ENCODE measurements at places on chromosomes 5 and 9.

- DNase-seq = no peak
Observed at GRCh38 chr5:136750224-136750862, 385.0 kb upstream of the TRPC7 start.

GRCh38 chr5:103218164-103218563 is 40.4 kb upstream of the MACIR start:
- DNase-seq = no peak

DNA sequence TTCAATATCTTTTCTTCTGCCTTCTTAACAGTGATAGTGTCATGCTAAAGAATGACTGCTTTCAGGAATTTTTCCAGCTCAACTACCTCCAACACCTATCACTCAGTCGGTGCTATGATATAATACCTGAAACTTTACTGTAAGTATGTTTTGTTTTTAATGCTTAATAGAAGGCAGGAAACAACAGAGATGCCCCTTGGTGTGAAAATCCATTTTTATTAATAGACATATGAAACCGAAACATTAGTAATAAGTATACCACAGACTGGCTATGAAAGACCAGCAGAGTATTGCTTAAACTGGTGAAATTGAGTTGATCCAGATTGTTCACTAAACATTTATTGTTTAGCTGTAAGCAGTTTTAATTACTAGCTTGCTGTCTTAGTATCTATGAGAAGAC is 25.2 kb downstream of the SKP2 start:
- no peak for DNase-seq

- DNase-seq = no peak
Observed at GRCh38 chr5:98780390-98780789, 6.9 kb downstream of the RGMB start.

DNA sequence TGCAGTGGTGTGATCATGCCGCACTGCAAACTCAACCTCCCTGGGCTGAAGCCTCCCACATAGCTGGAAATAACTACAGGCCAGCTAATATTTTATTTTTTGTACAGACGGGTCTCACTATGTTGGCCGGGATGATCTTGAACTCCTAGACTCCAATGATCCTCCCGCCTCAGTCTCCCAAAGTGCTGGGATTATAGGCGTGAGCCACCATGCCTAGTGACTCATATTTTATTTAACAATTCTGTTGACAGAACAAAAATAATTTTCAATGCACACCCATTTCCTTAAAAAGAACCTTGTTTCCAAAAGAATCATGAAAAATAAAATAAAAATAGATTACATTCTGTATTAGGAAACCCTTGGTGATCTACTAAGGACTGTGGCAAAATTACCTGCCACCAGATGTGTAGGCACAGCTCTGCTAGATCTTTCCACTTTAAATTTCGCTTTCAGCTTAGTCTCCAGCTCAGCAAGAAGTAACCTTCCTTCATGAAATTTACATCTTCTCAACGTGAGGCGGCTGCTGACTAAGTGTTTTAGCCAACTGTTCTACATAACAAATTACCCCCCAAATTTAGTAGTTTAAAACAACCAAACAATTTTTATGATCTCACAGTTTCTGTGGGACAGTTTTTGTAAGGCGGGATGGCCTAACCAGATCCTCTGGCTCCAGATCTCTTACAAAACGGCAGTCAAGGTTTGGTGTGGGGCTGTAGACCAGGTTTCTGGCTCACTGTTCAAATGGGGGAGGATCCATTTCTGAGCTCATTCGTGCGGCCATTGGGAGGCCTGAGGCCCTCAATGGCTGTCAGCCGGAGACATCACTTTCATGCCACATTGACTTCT is 32.6 kb upstream of the GOLPH3 start:
- DNase-seq = no peak

- no peak for DNase-seq
Observed at GRCh38 chr9:23855873-23856604, 30.0 kb upstream of the ELAVL2 start.

DNA sequence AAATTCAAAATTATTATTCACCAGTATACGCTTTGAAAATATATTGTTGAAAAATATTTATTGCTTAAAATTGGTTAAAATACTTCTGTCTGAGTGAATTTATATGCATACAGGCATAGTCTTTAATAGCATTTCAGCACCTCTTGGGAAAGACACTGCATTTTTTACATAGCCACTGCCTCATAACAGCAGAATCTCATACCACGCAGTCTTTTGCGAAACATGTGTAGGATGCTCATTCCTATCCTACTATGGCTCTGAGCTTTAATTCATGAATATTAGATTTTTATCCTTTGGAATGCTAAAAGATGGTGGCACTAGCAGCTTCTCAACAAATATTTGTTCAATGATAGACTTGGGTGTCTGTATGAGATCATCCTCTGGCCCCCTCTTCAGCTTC is 94.0 kb upstream of the SH3GL2 start:
- no peak for DNase-seq

GRCh38 chr5:105207066-105207465 is 1644.5 kb upstream of the NUDT12 start:
- no peak for DNase-seq

- no peak for DNase-seq
Observed at GRCh38 chr5:14444161-14444560, 137.4 kb upstream of the OTULINL start.

DNA sequence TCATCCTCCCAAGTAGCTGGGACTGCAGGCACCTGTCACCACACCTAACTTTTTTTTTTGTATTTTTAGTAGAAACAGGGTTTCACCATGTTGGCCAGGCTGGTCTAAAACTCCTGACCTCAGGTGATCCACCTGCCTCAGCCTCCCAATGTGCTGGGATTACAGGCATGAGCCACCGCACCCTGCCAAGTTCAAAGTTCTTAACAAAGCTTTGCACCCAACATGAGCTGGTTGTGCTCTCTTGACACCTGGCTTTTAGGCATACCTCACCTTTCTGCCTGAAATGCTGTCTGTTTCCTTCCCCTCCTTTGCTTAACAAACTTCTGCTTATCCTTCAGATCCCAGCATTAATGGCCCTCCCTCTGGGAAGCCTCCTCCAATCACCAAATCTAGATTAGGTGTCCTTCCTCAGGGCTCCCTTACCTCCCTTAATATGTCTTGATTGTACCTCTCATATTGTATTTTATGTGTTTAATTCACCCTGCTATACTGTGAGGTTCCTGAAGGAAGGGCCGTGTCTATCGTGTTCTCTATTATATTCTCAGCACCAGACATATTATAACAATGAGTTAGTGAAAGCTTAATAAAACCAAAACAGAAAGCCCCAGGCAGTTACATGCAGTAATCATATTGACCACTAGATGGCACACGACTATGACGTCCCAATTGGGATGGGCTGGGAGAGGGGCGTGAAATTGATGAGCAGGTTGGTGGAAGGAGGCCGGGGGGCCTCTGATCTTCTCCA is 62.9 kb upstream of the PPARGC1B start:
- peak; percentile 41 for DNase-seq

- no peak for DNase-seq
Observed at GRCh38 chr5:108942701-108943100, 195.0 kb downstream of the FER start.

- no peak for DNase-seq
Observed at GRCh38 chr9:132441404-132441803, 31.4 kb downstream of the CFAP77 start.

- DNase-seq = no peak
Observed at GRCh38 chr5:76642390-76643040, 19.3 kb upstream of the F2RL2 start.

- no peak for DNase-seq
Observed at GRCh38 chr5:113172231-113172826, 195.7 kb downstream of the DCP2 start.

DNA sequence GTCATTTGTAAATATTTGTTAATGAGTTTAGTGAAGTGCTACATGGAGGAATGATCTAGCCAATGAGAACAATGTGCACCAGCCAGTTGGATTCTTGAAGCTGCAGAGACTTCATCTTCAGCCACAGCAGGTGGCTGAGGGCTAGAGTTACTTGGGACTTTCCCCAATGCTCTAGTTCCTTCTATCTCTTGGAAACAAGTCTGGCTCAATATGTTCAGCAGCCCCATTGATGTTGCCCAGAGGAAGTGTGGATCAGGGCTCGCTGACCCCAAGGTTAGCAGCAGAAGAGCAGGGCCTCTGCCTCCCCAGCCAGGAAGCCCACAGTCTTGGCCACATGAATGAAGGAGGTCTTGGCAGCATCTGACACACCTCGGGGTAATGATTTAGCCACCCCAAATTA is 117.5 kb downstream of the SLC1A3 start:
- DNase-seq = no peak

- DNase-seq = no peak
Observed at GRCh38 chr5:36162810-36163486, 11.0 kb downstream of the SKP2 start.

DNA sequence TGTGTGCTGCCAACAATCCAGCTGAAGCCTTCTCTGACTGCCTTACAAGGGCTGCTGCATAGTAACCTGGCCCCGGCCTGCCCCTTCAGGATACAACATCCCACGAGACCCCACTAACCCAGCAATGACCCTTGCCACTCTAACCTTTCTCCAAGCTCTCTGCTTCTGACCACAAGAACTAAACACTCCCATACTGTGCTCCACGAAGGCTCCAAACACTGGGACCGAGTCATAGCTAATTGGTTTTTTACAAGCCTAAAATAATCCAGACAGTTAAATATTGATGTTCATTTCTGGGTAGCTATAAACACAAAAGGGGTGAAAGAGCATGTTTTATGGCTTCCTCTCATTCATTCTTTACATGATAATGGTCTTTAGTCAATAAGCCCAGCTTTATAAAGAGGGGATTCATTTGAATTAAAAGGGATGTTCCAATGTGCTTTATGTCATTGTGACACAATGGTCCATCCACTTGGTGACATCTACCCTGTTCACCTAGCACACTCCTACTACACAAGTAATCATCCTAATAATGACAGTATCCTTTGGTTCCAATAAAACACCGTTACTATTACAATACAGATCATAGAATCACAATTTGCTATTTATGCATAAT is 16.2 kb upstream of the TLE4 start:
- DNase-seq = no peak

DNA sequence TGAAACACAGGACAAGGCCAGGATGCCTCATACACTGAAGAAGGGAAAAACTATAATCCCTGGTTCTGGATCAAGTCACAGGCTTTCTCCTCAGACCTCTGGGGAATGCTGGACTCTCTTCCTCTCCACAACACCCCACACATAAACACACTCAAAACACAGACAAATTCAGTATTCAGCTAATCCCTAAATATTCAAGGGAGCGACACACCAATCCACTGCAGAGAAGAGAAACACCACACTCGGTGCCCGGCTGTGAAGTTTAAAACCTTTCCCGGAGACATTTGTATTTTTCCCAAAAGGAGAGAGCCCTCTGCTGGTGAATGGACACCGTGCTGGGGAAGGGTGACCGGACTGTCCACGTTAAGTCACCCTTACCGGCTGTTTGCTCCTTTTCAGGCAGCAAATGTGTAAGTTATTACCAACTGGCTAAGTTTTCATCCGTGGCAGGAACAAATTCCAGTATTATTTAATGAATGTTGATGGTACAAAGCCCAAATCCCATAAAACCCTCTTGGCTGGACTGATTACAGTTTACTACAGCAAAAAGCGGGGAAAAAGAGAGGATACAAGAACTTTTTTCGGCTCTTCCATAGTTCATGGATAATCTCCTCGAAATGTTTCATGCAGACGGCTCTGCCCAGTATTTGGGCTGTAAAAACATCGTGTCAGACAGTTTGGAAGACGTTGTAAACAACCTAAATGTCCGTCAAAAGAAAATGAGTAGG is 130.9 kb upstream of the SLC30A5 start:
- peak; percentile 80 for DNase-seq

- peak; percentile 76 for DNase-seq
Observed at GRCh38 chr5:177472460-177473442, 683 bp downstream of the DBN1 start.

DNA sequence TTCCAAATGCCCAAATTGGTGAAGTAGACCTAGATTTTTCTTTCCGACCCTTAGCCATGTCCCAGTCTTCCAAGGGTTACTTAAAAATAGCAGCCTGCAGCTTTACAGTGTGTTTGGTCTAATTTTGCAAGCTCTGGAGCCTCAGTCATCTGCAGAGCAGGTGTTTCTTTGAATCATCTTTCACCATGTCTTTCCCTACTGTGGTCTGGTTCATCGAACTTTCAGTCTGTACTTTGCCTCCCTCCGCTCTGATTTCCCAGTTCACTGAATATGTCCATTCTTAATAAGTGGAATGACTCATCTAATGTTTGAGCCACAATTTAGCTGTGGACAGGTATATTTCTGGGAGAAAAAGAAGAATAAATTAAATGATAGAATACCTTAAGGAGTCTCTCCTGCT is 1060.7 kb downstream of the EFNA5 start:
- DNase-seq = no peak

GRCh38 chr5:144230806-144231205 is 60.1 kb downstream of the KCTD16 start:
- DNase-seq = no peak

DNA sequence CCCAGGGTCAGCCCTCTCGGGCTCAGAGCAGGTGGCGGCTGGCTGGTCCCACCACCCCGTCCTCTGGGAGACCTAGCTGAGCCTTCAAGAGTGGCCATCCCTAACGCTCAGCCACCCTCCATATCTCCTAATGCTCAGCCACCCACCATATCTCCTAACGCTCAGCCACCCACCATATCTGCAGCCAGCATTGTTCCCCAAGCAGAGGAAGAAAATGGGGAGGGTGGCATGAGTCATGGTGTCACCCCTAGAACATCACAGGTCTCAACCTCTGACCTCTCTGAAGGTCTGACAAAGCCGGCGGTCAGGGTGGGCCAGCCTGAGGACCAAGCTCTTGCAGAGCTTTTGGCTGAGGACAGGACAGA is 14.7 kb downstream of the LHX3 start:
- DNase-seq = no peak

- DNase-seq = no peak
Observed at GRCh38 chr5:146565764-146566367, 49.9 kb upstream of the GPR151 start.

GRCh38 chr5:138180183-138180782 is 1.4 kb downstream of the KIF20A start:
- no peak for DNase-seq

DNA sequence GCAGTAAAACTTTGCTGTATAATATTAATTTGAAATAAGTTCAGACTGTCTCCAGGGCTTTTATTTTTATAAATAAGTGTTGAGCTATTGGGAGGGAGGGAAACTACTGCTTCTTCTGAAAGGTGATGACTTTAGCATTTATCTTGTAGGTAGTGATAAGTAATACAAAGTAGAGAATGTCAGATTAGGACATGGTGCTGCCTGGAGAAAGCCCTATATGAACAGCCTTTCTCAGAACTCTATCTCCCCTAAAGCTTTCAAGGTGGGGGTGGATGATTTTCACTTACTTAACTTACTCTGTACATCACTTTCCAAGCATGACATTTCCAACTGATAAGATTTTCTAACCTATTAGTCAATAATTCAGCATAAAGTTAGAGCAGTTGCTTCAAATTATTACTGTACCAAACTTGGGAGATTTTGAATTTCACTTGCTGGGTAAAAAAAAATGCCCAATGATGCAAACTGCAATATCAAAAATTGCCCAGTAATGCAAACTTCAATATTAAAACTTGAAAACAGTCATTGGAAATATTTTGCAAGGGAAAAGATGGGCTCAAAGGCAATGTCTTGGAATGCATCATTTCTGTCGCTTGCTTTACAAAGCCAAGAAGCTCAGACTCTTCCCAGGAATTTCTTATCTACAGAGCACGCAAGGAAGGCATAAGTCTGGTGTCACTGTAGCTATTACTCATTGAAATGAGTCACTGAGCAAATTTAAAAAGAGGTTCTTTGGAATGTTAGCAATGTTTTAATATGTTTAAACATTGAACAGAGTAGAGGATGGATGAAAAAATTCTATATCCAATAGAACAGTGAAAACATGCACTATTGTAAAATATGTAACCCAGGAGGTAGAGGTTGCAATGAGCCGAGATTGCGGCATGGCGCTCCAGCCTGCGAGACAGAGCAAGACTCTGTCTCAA is 569.5 kb downstream of the PSAT1 start:
- DNase-seq = no peak

Data from right forelimb (tissue), 1 donor.